Liver (tissue), 10 donors: ENCODE measurements at places on chromosomes 7 and 10. TPM values are rescaled to one million over a fixed set of nuclear protein-coding genes. Genes with fewer than 3 reads are reported as not detected.

The SUPV3L1 gene
- polyA plus RNA-seq: 14.5 TPM

The CALY gene
- polyA plus RNA-seq: not detected

The CNNM1 gene
- polyA plus RNA-seq: 0.10 TPM

The LOXL4 gene
- 1.2 TPM for polyA plus RNA-seq

The AGBL3 gene
- 3.1 TPM for polyA plus RNA-seq

DNA sequence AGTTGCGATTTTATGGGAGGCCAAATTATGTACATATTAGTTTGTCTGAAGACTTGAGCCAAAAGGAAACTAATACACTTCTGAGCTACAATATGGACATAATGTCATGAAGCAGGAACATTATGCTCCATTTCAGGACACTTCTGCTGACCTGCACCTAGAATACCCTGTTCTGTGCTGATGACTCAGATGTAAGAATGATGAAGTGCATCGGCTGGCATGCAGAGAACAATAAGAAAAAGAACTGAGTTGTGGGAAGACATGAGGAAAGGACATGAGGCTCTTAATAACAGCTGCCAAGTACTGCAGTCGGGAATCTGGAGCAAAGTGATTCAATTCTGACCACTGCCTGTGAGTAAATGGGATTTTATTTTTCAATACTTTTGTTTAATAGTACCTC lies 192.9 kb upstream of the VSTM2A start:
- H3K27me3 ChIP-seq: no peaks in the 10 kb centered on the region
- no peak for DNase-seq
- no peaks in the 10 kb centered on the region for H3K4me1 ChIP-seq
- H3K36me3 ChIP-seq: no peaks in the 10 kb centered on the region
- no peak overlapping the region for H3K4me3 ChIP-seq

The ASB15 gene
- not detected for polyA plus RNA-seq

- no peaks in the 10 kb centered on the region for H3K4me1 ChIP-seq
- no peak overlapping the region for H3K27ac ChIP-seq
- no peak overlapping the region for H3K4me3 ChIP-seq
- no peak for DNase-seq
- no peaks in the 10 kb centered on the region for H3K36me3 ChIP-seq
Observed at GRCh38 chr7:71354716-71355115, 222.8 kb downstream of the GALNT17 start.

The GIMAP4 gene
- 14.6 TPM for polyA plus RNA-seq

The GFRA1 gene
- polyA plus RNA-seq: 20.5 TPM

GRCh38 chr10:137031-137430 lies 1.8 kb downstream of the ZMYND11 start:
- no peaks in the 10 kb centered on the region for H3K36me3 ChIP-seq
- no peak overlapping the region for H3K27ac ChIP-seq
- peaks cover 14% of the 10 kb centered on the region for H3K4me1 ChIP-seq
- no peaks in the 10 kb centered on the region for H3K27me3 ChIP-seq
- H3K4me3 ChIP-seq: peak overlapping the region; percentile 37
- no peak for DNase-seq

The ANAPC16 gene
- 96.3 TPM for polyA plus RNA-seq
